ENCODE measurements at places on chromosomes 4 and X. TPM values are rescaled to one million over a fixed set of nuclear protein-coding genes. Genes with fewer than 3 reads are reported as not detected.

CT47A1 gene
- total RNA-seq: not detected

WNK3 gene
- total RNA-seq: 1.6 TPM

SERTM2 gene
- not detected for total RNA-seq

FAM149A gene
- total RNA-seq: 0.85 TPM

NLRP2B gene
- not detected for total RNA-seq

SULT1B1 gene
- 0.07 TPM for total RNA-seq

SPOCK3 gene
- total RNA-seq: not detected

TMPRSS11D gene
- 0.99 TPM for total RNA-seq

EMCN gene
- total RNA-seq: not detected

DUX4 gene
- total RNA-seq: not detected

STAG2 gene
- 46.6 TPM for total RNA-seq

HSFX3 gene
- total RNA-seq: not detected

BRS3 gene
- total RNA-seq: not detected

FRG2 gene
- total RNA-seq: not detected

PCSK1N gene
- 0.53 TPM for total RNA-seq

HTN3 gene
- not detected for total RNA-seq

MAGEC2 gene
- total RNA-seq: not detected

PNMA3 gene
- total RNA-seq: not detected

GNRHR gene
- not detected for total RNA-seq

PAGE2 gene
- not detected for total RNA-seq

FAM53A gene
- 1.3 TPM for total RNA-seq

CYP4V2 gene
- total RNA-seq: 10.3 TPM

EVC gene
- total RNA-seq: 26.3 TPM

PPBP gene
- total RNA-seq: not detected

RAB9A gene
- 18.7 TPM for total RNA-seq

LNX1 gene
- 0.34 TPM for total RNA-seq

SLC7A11 gene
- total RNA-seq: 29.3 TPM

CENPVL2 gene
- not detected for total RNA-seq

BMPR1B gene
- total RNA-seq: 0.21 TPM

GPRASP2 gene
- 9.1 TPM for total RNA-seq

ARMCX2 gene
- total RNA-seq: 32.0 TPM

CYTL1 gene
- 0.42 TPM for total RNA-seq

FOXR2 gene
- total RNA-seq: not detected

PAGE1 gene
- not detected for total RNA-seq

MAML3 gene
- 0.61 TPM for total RNA-seq

GLRB gene
- 1.2 TPM for total RNA-seq

TAB3 gene
- total RNA-seq: 19.2 TPM

GATA1 gene
- not detected for total RNA-seq

KIF4A gene
- total RNA-seq: 19.1 TPM

RBM3 gene
- total RNA-seq: 230 TPM

NPNT gene
- 0.51 TPM for total RNA-seq

STATH gene
- total RNA-seq: not detected

NIPAL1 gene
- 16.2 TPM for total RNA-seq

BANK1 gene
- total RNA-seq: 0.25 TPM

NUDT11 gene
- 12.0 TPM for total RNA-seq

CSAG2 gene
- not detected for total RNA-seq

All from foreskin keratinocyte (primary cell).